Activated effector memory CD4-positive, alpha-beta T cell treated with Interleukin-2 at 50 U/mL for 16 hours (primary cell): ENCODE measurements at places on chromosomes 7 and 10.

GRCh38 chr10:88062798-88063472 is 199.5 kb downstream of the PTEN start:
- no peak for DNase-seq

DNA sequence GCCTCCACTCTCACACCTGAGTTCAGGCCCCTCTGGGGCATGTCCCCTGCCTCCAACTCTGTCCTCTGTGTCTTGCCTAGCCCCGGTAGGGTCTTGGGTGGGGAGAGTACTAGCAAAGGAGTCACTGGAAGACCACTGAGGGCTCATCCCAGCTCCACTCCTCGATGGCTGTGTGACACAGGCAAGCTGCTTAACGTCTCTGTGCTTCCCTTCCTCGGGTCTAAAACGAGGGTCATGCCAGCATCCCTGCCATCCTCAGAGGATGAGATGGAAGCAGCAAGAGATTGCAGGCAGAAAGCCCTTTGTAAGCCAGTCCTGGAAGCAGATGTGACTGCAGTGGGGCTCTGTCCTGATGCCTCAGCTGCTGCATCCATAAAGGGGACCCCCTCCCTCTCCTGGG is 15.2 kb upstream of the C10orf105 start:
- no peak for DNase-seq

DNA sequence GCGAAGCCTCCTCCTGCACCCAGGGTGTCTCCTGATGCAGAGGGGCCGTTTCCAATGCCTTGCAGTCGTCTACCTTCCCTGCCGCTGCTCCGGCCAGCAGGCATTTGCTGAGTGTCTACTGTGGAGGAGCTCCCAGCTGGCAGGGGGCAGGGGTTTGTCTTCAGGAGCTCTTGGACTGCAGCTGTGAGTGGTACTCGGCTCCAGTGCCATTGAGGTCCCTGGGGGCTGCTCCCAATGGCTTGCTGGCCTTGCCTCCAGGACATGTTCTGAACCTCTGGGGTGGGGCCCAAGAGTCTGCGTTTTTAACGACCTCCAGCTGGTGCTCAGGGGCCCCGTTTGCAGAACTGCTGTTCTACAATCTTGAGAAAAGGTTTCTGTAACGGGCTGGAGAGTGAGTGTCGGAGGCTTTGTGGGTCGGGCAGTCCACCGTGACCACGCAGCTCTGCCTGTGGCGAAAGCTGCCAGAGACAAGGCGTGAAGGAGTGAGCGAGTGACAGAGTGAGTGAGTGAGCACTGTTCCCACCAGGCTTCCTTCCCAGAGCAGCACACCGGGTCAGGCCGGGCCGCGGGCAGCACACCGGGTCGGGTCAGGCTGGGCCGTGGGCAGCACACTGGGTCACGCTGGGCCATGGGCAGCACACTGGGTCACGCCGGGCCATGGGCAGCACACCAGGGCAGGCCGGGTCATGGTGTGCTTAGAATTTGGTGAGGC is 520.2 kb downstream of the PTPRN2 start:
- no peak for DNase-seq

DNA sequence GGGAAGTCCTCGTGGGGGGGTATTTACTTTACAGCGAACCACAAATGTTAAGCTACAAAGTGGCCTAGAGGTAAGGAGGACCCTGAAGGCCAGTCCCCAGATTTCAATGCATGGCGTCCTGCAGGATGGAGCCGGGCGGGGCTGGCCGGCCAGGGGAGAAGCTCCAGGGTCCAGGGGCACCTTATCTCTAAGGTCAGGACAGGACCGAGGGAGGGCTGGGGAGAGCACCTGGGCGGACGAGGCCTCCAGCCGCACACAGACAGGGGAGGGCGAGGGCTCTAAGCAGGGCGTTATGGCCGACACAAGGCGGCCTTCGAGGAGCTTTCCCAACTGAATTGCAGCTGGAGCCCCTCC is 96.4 kb upstream of the DIP2C start:
- DNase-seq, result no peak

DNA sequence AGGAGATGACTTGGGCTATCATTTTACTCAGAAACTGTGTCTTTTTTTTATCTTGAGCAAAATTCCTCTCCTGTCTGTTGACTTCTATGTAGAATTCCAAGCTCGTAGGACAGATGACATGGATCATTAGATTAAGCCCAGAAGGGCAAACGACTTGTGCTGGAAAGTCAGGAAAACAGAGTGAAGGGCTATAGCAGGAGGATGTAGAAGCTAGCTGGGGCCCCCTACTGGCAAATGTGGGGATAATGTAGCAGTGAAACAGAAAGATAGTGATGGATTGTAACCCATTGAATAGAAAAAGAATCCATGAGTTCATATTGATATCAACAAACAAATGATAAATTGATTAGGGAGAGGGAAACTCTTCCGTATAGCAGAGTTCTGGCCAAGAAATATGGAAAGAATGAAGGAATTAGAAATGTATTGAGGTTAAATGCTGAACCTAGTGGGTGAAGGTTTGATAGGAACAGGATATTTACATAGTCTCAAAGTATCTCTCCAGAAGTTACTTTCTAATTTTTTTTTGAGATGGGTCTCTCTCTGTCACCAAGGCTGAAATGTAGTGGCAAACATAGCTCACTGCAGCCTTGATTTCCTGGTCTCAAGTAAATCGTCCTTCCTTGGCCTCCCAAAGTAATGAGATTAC is 103.6 kb downstream of the LYZL1 start:
- DNase-seq, result no peak

DNA sequence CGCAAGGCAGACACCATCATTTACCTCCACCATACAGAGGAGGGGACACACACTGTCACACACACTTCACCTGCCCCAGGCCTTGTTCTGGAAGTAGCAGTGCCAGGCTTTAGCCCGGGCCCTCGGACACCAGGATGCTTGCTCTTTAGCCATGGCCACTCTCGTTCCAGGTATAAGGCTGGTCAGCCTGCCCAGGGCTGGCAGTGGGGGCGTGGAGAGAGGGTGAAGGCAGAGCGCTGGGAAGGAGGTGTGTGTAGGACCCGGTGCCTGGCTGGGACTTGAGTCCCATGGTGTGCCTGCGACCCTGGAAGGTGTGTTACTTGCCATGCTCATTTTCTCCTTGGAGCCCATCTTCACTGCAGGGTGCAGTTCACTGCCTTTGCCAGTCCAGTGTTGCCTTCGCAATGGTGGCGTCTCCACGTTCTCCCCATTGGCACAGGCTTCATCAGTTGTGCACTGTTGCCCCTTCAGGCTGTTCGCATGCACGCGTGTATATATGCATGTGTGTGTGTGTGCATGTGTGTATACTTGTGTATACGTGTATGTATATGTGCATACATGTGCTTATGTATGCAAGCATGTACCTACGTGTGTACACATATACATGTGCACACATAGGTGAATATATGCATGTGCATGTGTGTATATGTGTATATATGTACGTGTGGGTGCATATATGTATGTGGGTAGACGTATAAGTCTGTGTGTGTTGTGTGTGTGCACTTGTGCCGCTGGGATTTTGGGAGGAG is 153.4 kb downstream of the CAMK1D start:
- no peak for DNase-seq

GRCh38 chr7:33334349-33334748 is 205.0 kb downstream of the BBS9 start:
- DNase-seq, result no peak

DNA sequence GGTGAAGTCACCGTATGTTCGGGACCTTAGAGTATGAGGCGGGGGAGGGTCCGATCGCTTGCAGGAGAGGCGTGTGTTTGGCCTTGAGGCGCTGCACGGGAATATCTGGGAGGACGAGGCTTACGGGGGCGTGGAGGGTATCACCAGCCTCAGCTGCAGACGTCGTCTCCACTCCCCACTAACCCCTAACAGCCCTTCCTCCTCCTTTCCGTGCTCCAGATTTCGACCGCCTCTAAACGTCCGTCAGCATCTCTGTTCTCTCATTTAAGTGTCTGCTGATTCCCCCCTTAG is 23.5 kb upstream of the ZNF12 start:
- DNase-seq, result no peak

DNA sequence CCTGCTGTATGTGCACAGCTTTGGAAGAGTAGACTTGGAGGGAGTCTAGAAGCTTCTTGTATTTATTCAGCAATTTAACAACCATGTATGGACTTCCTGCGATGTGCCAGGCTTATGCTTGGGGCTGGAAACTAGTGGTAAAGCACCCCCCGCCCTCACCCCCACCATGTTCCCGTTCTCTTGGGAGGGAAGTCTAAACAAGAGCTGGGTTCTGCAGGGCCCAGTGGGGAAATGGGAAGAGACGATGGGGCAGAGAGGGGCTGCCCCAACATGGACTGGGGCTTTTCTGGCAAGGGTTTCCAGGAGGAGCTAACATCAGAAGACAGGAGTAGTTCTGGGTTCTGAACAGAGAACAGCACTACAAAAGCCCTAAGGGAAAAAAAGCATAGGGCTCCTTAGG is 8.0 kb downstream of the RASSF4 start:
- DNase-seq, result no peak

DNA sequence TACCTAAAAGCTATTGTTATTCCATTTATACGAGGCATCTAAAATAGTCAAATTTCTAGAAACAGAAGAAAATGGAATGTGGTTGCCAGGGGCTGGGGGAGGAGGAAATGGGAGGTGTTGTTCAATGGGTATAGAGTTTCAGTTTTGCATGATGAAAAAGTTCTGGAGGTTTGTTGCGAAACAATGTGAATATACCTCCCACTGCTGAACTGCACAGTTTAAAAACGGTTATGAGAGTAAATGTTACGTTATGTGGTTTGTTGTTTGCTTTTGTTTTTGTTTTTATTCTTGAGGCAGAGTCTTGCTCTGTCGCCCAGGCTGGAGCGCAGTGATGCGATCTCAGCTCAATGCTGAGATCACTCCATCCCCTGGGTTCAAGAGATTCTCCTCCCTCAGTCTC is 64.9 kb upstream of the NRBF2 start:
- DNase-seq, result no peak

DNA sequence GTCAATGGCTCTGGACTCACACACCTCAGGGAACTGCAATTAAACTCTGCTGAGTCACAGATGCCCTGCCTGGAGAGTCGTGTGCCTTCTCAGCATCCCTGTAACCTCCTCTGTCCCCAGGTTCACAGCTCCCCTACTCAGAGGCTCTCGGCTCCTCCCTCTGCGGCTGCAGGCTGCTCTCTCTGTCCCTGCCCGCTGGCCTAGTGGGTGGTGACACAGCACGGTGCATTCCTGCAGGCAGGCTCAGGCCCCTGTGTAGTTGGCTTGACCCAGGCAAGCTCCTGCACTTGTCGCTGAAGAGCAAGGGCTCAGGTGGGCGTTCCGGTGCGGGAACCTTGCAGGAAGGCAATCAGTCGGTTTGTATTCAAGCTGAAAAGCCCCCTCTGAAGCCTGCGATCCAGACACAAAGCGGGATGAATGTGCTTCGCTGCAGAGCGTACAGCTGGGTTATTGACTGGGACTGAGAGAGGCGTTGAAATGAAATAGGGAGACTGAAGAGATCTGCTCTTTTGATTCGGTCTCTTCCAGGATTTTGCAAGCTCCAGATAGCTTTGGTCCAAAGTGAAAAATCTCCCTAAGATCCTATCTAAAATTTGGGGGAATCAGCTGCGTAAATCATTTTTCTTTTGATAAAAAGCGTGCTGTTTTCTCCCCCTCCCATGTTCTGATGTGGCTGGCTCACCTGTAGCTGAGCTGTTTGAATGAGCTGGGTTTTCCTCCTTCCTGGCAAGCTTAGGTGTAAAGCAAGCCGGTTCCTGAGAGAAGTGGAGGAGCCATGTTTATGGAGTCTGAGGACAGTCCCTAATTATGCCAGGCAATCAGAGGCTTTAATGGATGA is 208.7 kb upstream of the PHYHIPL start:
- no peak for DNase-seq

DNA sequence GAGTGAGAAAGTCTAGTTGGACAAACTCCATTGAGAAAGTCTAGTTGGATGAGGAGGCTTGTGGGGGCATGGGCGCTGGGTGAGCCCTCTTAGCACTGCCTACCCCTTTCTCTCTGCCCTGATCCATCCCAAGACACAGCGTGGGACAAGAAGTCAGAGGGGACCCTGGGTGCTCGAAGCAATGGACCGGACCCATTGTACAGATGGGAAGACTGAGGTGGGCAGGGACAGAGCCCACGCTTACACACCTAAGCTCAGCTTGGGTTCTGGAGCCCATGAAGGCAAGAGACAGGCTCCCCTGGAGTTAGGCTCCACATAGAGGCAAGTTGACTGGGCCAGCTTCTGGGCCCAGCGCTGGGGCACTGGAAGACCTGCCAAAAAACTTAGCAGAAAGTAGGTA is 126.8 kb upstream of the TNRC18 start:
- no peak for DNase-seq

- DNase-seq, result no peak
These were observed 187.4 kb upstream of the GALNT17 start for GRCh38 chr7:70944516-70944915.

DNA sequence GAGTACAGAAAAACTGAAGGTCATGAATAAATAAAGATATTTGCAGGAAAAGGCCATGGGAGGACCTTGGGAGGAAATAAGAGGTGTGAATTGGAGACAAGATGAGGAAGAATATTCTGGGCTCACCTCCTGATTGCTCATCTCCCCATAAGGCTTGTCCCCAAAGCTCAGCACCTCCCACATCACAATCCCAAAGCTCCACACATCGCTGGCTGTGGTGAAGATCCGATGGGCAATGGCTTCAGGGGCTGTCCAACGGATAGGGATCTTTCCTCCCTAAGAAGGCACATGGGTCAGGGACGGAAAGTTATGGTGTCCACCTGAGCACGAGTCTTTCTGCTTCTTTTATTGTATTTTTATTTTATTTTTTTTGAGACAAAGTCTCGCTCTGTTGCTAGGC is 12.9 kb downstream of the ZYX start:
- no peak for DNase-seq

- no peak for DNase-seq
These were observed 66.1 kb downstream of the SAMD9 start for GRCh38 chr7:93051660-93052059.

GRCh38 chr10:120145107-120145506 is 252.6 kb downstream of the SEC23IP start:
- DNase-seq, result no peak

- DNase-seq, result no peak
These were observed 100.9 kb downstream of the SAMD9 start for GRCh38 chr7:93016681-93017381.

DNA sequence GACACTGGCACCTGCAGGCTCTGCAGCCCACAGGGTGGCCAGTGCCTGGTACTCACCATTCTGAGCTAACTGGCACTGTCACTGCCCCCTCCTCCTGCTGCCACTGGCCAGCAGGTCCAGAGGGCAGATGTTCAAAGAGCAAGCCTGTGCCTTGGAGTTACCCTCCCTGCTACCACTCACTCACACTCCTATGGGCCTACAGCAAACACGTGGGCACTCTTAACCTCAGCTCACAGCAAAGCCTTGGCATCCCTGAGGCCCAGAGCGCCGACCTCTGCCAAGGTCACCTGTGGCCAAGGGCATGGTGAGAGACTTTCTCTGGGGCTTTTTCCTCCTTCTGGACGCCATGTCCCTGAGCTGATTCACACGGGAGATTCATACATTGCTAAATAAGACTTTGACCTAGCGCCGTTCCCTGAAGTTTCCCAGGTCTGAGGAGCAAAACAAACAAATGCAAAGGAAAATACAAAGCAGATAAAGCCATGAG is 270.0 kb upstream of the PPP2R2D start:
- DNase-seq, result no peak

- no peak for DNase-seq
These were observed 447.3 kb upstream of the NRP1 start for GRCh38 chr10:33781606-33782395.

GRCh38 chr10:68153473-68154210 is 44.4 kb downstream of the MYPN start:
- DNase-seq, result no peak

- DNase-seq, result no peak
These were observed 20.0 kb downstream of the ABCB1 start for GRCh38 chr7:87580636-87581035.

- DNase-seq, result no peak
These were observed 48.7 kb upstream of the SHH start for GRCh38 chr7:155860840-155861479.

GRCh38 chr7:107746006-107746405 is 2.1 kb downstream of the CBLL1 start:
- DNase-seq, result no peak
